ENCODE measurements at places on chromosomes 4 and X.

- peaks cover 16% of the 10 kb centered on the region for H3K4me1 ChIP-seq
- H3K36me3 ChIP-seq: no peaks in the 10 kb centered on the region
- no peak overlapping the region for H3K4me3 ChIP-seq
- peak; percentile 74 for DNase-seq
- H3K27ac ChIP-seq: peak overlapping the region; percentile 55
Observed at GRCh38 chr4:164856396-164856795, 20.6 kb upstream of the APELA start.

DNA sequence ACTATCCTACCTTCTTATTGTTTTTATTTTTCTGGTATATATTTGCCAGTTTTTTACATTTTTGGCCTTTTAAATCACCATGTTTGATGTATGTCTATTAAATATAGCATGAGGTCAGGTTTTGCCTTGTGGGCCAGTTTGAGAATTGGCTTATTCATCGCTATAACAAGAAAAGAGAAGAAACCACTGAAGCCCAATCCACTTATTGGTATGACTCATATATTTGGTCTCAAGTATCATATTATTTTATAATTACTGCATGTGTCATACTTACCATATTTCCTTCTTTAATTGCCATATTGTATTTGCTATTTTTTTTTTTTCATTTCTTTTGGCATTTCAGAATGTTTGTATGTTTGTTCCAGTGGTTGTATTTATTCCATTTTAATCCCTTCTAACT, 99.3 kb downstream of the IRF2 start:
- no peaks in the 10 kb centered on the region for H3K27me3 ChIP-seq
- H3K4me1 ChIP-seq: peaks cover 22% of the 10 kb centered on the region
- H3K27ac ChIP-seq: no peak overlapping the region
- H3K36me3 ChIP-seq: no peaks in the 10 kb centered on the region

GRCh38 chrX:11137543-11138139, 26.5 kb downstream of the HCCS start:
- no peaks in the 10 kb centered on the region for H3K27me3 ChIP-seq
- peak; percentile 9 for DNase-seq
- H3K4me3 ChIP-seq: no peak overlapping the region
- no peaks in the 10 kb centered on the region for H3K36me3 ChIP-seq

- peaks cover 10% of the 10 kb centered on the region for H3K4me1 ChIP-seq
- H3K27me3 ChIP-seq: no peaks in the 10 kb centered on the region
- no peaks in the 10 kb centered on the region for H3K36me3 ChIP-seq
- DNase-seq: no peak
- H3K4me3 ChIP-seq: no peak overlapping the region
Observed at GRCh38 chrX:34956916-34957315, 14.3 kb downstream of the FAM47B start.

DNA sequence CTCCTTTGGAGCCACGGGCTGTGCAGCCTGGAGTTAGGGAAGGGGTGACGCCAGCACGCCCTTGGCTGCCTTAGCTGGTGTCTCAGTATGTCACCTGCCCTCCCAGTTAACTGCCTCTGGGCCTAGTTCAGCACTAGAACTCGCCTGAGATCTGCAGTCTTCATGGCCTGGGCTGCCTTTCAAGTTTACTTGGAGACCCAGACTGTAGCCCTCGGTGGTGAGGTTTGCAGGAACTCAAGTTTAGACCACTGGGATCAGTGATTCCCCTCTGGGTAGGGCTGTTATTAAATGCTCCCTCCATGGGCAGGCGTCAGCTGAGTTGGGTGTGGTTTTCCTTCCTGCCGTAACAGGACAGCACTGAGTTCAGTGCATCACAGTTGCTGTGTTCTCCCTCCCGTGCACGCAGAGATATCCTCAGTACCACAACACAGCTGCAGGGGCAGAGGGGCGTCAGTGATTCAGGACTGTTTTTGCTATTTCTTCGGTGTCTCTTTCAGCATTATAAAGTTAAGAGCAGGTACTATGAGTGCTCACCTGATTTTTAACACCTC, 30.5 kb downstream of the PLAC8 start:
- H3K4me3 ChIP-seq: no peak overlapping the region
- H3K36me3 ChIP-seq: peaks cover 20% of the 10 kb centered on the region
- no peaks in the 10 kb centered on the region for H3K4me1 ChIP-seq

- no peak for DNase-seq
- 0 out of 2 replicates have a peak overlapping the region, but pooled peaks have one; percentile 46 for H3K27ac ChIP-seq
- peaks cover 18% of the 10 kb centered on the region for H3K4me1 ChIP-seq
- H3K27me3 ChIP-seq: no peaks in the 10 kb centered on the region
Observed at GRCh38 chr4:176539091-176539784, 219.5 kb downstream of the SPCS3 start.

DNA sequence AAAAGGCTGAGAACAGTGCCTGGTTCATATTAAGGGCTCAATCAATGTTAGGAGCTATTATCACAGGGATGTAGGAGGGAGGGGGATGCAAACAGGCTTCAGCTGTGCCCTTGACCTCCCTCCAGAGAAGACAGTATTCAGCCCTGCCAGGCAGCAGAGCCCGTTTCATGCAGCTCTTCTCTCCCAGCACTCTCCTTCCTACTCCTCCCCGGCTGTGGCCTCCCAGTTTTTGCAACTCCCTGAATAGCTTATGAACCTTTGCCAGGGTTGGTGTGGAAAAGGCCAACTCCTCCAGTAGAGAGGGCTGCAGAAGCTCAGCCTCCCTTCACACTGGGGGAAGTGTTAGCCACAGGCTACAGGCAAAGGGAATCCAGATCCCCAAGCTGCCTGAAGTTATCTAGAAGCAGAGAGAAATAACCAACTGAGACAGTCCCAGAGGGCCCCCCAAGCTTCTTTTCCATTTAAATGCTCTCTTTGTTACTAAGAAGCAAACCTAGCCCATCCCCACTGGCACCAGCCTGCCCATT, 31.7 kb upstream of the APLN start:
- no peak overlapping the region for H3K27ac ChIP-seq
- no peaks in the 10 kb centered on the region for H3K27me3 ChIP-seq
- no peaks in the 10 kb centered on the region for H3K4me1 ChIP-seq
- DNase-seq: no peak

GRCh38 chr4:163528653-163529052, 34.2 kb downstream of the TMA16 start:
- no peak overlapping the region for H3K4me3 ChIP-seq
- H3K27ac ChIP-seq: no peak overlapping the region
- H3K36me3 ChIP-seq: peaks cover 31% of the 10 kb centered on the region
- no peaks in the 10 kb centered on the region for H3K4me1 ChIP-seq

DNA sequence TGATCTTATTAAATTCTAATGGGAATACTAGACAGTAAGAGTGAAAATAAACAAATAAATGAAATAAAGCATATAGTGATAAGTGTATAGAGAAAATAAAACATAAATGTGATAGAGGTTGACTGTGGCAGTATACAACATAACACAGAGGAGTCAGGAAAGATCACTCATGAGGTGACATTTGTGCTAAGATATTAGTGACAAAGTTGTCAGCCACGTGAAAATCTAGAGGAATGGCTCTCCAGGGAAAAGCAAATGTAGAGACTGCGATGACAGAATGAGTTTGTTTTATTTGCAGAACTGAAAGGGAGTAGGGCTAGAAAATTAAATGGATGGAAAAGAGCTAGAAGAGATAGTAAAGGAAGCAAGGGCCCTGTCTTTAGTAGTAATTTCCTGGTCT, 72.8 kb upstream of the GABRA2 start:
- no peak for DNase-seq
- H3K27ac ChIP-seq: no peak overlapping the region
- no peaks in the 10 kb centered on the region for H3K27me3 ChIP-seq
- no peaks in the 10 kb centered on the region for H3K4me1 ChIP-seq

- 0 out of 2 replicates have a peak within 1 kb of the TSS, but pooled peaks have one; percentile 28 for H3K27ac ChIP-seq
- peak; percentile 86 for DNase-seq
- H3K36me3 ChIP-seq: peaks cover 3% of the 10 kb centered on the region
- peak within 1 kb of the TSS; percentile 67 for H3K4me3 ChIP-seq
Observed at GRCh38 chrX:129843459-129844306, at the start of gene ZDHHC9. ZDHHC9 (minus strand) TSS chrX:129843886; CDS start chrX:129841945, 1,941 bp downstream.

DNA sequence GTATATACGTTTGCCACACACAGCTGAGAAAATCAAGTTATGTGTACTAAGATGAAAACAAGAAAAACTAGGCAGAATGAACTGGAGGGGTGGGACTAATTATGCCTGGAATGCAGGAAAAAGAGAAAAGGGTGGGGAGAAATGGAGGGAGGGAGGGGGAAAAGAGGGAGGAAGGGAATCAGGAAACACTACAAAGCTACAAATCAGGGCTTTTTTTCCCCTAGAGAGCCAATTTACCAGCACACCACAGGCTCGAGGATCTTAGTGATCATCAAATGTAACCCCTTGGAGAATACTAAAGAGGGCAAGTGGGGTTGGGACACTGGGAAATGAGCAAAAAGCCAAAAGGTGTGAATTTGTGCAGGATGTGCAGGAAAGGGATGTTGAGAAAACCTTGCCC, 451.9 kb downstream of the SMARCA1 start:
- H3K4me1 ChIP-seq: no peaks in the 10 kb centered on the region
- DNase-seq: no peak
- H3K4me3 ChIP-seq: no peak overlapping the region
- no peaks in the 10 kb centered on the region for H3K36me3 ChIP-seq
- no peak overlapping the region for H3K27ac ChIP-seq

DNA sequence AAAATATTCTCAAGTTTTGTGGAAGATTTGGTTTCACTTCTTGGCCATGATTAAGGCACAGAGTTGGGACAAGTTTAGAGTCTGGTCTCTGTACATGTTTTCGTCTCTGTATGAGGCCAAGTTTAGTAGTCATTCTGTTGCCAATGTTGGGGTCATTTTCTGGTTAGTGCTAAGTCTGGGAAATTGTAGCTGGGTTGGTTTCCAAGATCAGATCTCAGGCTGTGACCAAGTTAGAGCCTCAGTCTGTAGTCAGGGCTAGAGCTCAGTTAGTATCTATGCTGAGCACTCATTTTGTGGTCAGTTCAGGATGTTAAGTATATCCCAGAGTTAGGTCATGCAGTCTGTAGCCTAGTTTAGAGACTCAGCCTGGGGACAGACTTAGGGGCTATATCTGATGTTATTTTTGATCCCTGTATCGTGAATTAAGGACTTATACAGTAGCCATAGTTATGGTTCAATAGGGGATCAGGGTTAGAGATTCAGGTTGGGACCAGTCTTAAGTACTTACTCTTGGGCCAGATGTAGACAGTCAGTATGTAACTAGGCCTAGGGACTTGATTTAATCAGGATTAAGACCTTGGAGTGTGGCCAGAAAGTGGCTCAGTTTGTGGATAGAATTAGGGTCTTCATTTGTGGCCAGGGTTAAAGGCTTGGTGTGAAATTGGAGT, 6.6 kb upstream of the ENOX2 start:
- H3K36me3 ChIP-seq: no peaks in the 10 kb centered on the region
- no peak for DNase-seq
- no peaks in the 10 kb centered on the region for H3K4me1 ChIP-seq
- no peak overlapping the region for H3K27ac ChIP-seq
- no peaks in the 10 kb centered on the region for H3K27me3 ChIP-seq

- peaks cover 42% of the 10 kb centered on the region for H3K36me3 ChIP-seq
- DNase-seq: no peak
- H3K4me3 ChIP-seq: no peak overlapping the region
- no peaks in the 10 kb centered on the region for H3K4me1 ChIP-seq
- H3K27me3 ChIP-seq: no peaks in the 10 kb centered on the region
Observed at GRCh38 chr4:56026596-56026995, 77.9 kb downstream of the CEP135 start.

- H3K27ac ChIP-seq: no peak overlapping the region
- H3K4me1 ChIP-seq: no peaks in the 10 kb centered on the region
- no peaks in the 10 kb centered on the region for H3K36me3 ChIP-seq
- no peak overlapping the region for H3K4me3 ChIP-seq
- H3K27me3 ChIP-seq: no peaks in the 10 kb centered on the region
Observed at GRCh38 chr4:7180938-7181337, 11.4 kb upstream of the SORCS2 start.

- H3K4me1 ChIP-seq: peaks cover 8% of the 10 kb centered on the region
- H3K36me3 ChIP-seq: no peaks in the 10 kb centered on the region
Observed at GRCh38 chrX:34805951-34806350, 136.6 kb upstream of the FAM47B start.

DNA sequence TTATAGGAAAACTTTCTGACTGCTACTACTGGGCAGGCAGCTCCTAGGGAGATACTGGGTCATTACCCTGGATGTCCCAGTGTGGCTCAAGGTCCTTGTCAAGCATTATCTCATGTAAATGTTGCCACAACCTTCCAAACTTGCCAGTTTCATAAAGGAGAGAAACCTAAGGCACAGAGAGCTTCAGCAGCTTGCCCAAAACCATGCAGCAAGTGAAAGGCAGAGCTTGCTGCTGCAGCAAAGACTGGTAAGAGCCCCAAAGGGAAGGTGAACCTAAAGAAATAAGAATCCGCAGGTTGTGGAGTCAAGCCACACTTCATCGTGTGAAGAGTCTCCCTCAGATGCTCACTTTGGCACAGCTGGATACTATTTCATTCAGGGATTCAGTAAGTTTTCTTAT, 2.3 kb downstream of the MPP1 start:
- no peak overlapping the region for H3K27ac ChIP-seq
- no peak overlapping the region for H3K4me3 ChIP-seq
- H3K4me1 ChIP-seq: peaks cover 32% of the 10 kb centered on the region
- no peak for DNase-seq
- H3K27me3 ChIP-seq: no peaks in the 10 kb centered on the region

DNA sequence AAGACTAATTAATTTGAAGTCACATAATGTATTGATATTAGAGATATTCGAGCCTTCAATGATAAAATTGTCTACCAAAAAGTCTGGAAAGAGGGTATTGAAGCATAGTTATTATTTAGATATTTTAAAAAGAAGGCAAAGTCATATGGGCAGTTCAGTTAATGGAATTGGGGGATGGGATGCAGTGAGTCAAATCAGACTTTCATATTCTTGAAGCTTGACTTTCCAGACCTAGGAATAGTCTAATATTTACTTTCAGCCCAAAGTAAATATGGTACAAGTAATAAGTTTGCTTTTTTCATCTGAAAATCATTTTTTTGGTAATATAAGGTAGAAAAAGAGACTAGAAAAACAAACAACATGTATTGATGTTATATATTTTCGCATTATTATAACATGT, 2017.8 kb downstream of the C4orf33 start:
- no peak for DNase-seq
- no peak overlapping the region for H3K27ac ChIP-seq
- H3K4me1 ChIP-seq: no peaks in the 10 kb centered on the region
- H3K36me3 ChIP-seq: no peaks in the 10 kb centered on the region

- no peaks in the 10 kb centered on the region for H3K36me3 ChIP-seq
- no peak overlapping the region for H3K27ac ChIP-seq
- no peak overlapping the region for H3K4me3 ChIP-seq
Observed at GRCh38 chr4:123419885-123420755, 23.5 kb downstream of the SPRY1 start.

DNA sequence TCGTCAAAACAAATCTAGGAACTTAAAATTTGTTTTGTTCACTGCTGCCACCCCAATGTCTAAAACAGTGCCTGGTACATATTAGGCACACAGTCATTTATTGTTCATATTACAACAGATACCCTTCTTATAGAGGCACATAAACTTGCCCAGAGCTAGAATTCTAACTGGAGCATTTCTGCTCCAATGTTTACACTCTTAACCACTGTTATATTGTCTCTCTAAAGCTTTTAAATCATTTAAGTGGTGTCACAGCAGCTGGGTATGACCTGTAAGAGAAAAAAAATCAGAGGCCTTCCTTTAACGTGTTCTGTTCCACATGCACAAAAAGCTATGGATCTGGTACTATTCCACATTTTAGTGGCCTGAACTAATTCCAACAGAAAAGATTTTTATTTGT, 3.0 kb downstream of the UBE2D3 start:
- no peak for DNase-seq
- H3K27me3 ChIP-seq: no peaks in the 10 kb centered on the region
- peaks cover 66% of the 10 kb centered on the region for H3K36me3 ChIP-seq
- peaks cover 38% of the 10 kb centered on the region for H3K4me1 ChIP-seq
- H3K27ac ChIP-seq: no peak overlapping the region

- no peak overlapping the region for H3K27ac ChIP-seq
- H3K4me1 ChIP-seq: no peaks in the 10 kb centered on the region
- DNase-seq: no peak
Observed at GRCh38 chr4:155846929-155847328, 19.1 kb downstream of the ASIC5 start.

All from SJSA1 (cell line).